ENCODE measurements at places on chromosomes 11 and 22. TPM values are rescaled to one million over a fixed set of nuclear protein-coding genes. Genes with fewer than 3 reads are reported as not detected.

DNA sequence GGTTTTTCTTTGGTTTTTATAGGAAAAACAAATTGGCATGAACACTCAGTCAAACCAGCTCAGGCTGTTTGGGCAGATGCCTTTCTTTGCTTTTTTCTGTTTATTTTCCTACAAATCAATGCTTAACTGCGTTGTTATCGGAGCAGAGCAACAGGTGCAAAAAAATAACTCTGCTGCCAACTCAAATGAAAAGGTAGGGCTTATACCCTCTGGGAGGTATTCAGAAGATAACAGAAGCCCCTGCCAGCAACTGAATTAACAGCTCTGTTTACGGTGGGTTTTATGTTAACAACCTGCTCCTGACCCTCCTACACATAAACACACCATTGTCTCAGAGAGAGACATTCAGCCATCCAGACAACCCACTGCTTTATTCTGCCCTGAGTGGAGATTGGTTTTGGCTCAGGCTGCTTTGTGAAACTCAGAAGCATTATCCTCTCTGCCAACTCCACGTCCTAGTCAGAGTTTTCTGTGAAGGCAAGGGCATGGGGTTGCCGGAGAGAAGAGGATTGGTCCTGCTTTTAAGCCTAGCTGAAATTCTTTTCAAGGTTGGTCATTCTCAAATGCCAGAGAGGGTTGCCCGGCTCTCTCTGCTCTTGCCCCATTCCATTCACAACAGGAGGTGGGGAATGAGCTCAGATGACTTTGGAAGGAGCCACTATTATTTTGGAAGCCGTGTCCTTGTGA is 11.4 kb downstream of the EHF start:
- no peak overlapping the region for H3K4me3 ChIP-seq
- no peak for DNase-seq
- H3K4me1 ChIP-seq, result no peaks in the 10 kb centered on the region

- H3K4me3 ChIP-seq, result no peak overlapping the region
- no peaks in the 10 kb centered on the region for H3K36me3 ChIP-seq
- peaks cover 24% of the 10 kb centered on the region for H3K4me1 ChIP-seq
- no peak for DNase-seq
Measured at GRCh38 chr22:44143105-44143474, 37.6 kb upstream of the PARVG start.

- no peaks in the 10 kb centered on the region for H3K4me1 ChIP-seq
- no peak overlapping the region for H3K27ac ChIP-seq
- peaks cover 5% of the 10 kb centered on the region for H3K27me3 ChIP-seq
- no peak overlapping the region for H3K4me3 ChIP-seq
- DNase-seq, result no peak
Measured at GRCh38 chr22:33242078-33242477, 183.9 kb upstream of the SYN3 start.

SERPIND1 gene
- not detected for total RNA-seq

DNA sequence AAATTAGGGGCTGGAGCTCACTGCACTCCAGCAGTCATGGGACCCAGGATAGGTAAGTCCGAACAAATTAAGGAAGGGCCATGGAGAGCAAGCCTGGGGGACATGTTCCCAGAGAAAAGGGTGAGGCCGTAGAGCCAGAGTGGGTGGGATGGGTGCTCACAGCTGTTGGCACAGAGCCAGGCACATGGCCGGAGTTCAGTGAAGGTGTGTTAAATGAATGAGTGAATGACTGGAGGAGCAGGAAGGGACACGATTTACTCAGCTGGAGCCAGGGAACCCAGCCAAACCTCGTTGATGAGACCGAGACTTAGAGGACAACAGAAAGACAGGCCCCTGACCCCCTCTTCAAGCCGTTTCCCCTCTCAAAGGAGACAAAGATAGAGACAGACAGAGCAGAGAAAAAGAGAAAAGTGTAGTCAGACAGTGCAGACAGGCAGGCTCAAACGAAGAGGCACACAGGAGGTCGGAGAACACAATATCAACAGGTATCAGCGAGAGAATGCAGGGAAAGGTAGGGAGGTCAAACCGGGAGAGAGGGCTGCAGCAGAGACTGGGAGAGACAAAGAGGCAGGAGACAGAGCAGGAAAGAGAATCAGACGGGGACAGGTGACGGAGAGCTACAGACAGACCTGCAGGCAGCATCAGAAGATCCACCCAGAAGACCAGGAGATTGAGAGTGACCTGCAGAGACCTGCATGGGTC is 590 bp downstream of the SLCO2B1 start:
- no peaks in the 10 kb centered on the region for H3K27me3 ChIP-seq
- H3K36me3 ChIP-seq, result no peaks in the 10 kb centered on the region
- no peak overlapping the region for H3K27ac ChIP-seq
- H3K4me1 ChIP-seq, result no peaks in the 10 kb centered on the region

- no peak for DNase-seq
- no peaks in the 10 kb centered on the region for H3K36me3 ChIP-seq
- 0 out of 2 replicates have a peak, but pooled peaks cover 6% of the 10 kb centered on the region for H3K4me1 ChIP-seq
Measured at GRCh38 chr11:32610797-32611352, 27.2 kb downstream of the EIF3M start.

SLC22A12 gene
- total RNA-seq, result not detected

DNA sequence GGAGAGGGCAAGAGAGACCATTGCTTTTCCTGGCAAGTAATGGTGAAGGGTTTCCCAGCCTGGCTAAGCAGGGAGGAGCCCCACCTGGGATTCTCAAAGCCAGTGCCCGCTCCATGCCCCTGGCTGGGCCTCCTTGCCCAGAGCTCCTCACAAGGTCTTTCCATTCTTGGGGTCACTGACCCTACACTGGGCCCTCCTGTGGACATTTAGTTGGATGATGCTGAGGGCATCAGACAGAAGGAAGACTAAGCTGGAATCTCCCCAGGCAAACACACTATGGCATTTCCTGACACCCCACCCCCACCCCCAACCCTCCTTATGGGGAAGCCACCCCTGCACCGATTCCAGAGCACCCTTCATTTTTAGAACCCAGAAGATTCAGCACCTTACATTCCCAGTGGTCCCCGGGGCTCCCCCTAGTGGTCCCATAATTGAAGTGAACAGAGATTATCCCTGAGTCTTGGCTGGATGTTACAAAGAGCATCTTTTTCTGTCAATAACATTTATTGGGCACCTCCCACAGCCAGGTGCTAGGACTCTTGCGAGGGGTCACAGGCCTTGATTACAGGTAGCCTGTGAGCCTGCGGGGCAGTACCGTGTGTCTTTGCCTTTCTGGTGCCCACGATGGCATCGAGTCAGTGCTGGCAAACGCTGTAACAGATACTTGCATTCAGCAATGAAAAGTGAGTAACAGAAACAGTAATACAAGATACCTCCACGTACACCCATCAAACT is 548.5 kb downstream of the BUD13 start:
- no peak overlapping the region for H3K27ac ChIP-seq
- peaks cover 14% of the 10 kb centered on the region for H3K4me1 ChIP-seq
- H3K36me3 ChIP-seq, result no peaks in the 10 kb centered on the region
- H3K4me3 ChIP-seq, result no peak overlapping the region
- DNase-seq, result peak; percentile 80
- H3K27me3 ChIP-seq, result no peaks in the 10 kb centered on the region

CDCA5 gene
- total RNA-seq, result 70.9 TPM

EXPH5 gene
- total RNA-seq, result 8.4 TPM

GRCh38 chr22:17706947-17707346 is 67.3 kb downstream of the BID start:
- no peaks in the 10 kb centered on the region for H3K27me3 ChIP-seq
- H3K27ac ChIP-seq, result no peak overlapping the region
- 0 out of 2 replicates have a peak, but pooled peaks cover 4% of the 10 kb centered on the region for H3K36me3 ChIP-seq
- H3K4me3 ChIP-seq, result no peak overlapping the region
- no peaks in the 10 kb centered on the region for H3K4me1 ChIP-seq
- DNase-seq, result no peak

All from GM23338 (cell line).